ENCODE measurements at places on chromosomes 4 and X.
A peak's percentile ranks its signal among the peaks of the same experiment; 100 is the strongest.

DNA sequence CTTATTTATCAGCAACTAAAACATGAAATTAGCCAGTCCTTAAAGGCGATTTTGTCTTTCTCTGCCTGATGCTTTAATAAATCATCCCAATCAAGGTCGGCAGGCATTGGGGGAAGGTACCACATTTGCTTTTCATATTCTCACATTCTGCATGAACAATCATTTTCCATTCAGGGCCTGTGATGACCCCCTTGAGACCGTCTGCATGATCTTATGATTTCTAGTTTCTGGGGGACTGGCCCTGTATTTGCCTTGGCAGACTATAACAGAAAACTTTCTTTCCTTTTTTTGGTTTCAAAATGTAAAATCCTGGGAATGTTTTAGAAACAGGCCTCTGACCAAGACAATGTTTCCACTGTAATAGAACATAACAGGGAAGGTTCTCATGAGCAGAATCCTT, 296.8 kb downstream of the IDS start:
- DNase-seq = no peak

GRCh38 chr4:102867278-102868152, 1.3 kb upstream of the CISD2 start:
- DNase-seq = peak; percentile 5

GRCh38 chrX:17377091-17377717, 2.2 kb downstream of the NHS start:
- DNase-seq = peak; percentile 88

GRCh38 chr4:8048856-8049676, 109.4 kb upstream of the AFAP1 start:
- peak; percentile 49 for DNase-seq

DNA sequence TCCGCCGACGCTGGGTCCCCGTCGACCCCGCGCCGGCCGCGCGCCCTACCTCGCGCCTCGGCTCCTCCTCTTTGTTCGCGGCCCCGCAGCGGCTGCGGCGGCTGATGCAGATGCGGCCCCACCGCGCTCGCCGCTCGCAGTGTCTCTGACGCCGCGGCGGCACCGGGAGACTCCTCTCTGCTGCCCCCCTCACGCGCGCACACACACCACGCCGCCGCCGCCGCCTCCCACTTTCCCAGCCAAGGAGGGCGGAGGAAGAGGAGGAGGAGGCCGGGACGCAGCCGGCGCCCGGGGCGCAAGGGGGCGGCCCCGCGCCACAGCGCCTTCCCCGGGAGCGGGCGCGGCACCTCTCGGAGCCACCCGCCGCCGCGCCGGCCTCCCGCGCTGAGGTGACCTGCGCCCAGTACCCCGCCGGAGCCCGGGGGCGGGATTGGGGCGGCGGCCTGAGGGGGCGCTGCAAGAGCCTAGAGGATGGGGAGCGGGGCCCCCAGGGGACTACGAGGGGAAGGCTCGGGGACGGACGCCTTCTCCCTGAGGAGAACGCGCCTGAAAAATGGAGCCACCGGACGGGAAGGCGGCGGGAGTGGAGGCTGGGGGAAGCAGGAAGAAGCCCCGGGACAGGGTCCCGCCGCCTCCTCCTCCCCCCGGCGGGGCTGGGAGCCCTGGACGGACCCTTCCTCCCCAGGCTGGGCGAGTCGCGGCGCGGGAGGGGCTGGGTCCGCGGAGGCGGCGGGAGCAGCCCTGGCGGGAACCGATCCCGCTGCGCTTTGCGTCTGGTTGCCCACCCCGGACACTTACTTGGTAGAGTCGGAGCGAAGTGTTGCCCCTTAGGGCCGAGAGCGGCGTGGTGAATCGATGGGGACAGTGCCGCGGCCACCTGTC, at the start of gene SH3RF1:
Gene SH3RF1, minus strand, starts transcription at position 147 of the 882 bp plus-strand sequence. CDS start 1,744 bp downstream, outside the sequence.
- DNase-seq = peak; percentile 91

DNA sequence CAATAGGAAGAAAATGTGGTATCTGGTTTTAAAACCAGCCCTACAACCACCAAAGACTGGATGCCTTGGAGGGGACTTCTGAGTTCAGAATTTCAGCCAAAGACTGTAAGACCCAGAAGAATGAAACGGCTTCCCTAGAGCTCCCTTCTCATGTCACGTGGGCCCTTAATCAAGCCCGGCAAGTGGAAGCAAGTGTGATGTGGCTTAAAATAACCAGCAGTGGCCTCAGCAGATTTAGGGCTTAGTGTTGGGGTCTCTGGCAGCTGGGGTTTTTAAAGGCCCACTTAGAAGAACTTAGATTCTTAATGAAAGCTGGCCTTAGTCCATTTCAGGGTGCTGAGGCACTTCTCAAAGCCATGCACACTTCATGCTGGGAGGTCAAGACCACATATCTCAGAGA, 111.2 kb upstream of the TBC1D9 start:
- no peak for DNase-seq

GRCh38 chrX:136344320-136344719, 43.6 kb downstream of the ADGRG4 start:
- DNase-seq = no peak

DNA sequence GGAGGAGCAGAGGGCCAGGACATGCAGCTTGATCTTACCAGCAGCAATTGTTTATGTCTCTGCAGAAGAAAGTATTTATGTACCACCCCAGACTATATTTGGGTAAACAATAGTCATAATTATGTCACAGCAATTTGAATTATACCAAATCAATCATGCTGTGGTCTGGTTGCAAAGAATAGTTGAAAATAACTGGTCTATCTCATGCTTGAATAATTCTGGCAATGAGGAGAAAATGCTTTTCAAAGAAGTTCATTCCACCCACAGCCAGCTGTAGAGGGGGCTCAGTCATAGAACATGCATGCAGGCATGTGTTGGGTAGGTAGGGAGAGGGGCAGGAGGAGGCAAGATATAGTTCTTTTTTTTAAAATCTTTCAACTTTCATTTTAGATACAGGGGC, 399.2 kb downstream of the IL15 start:
- no peak for DNase-seq

GRCh38 chr4:89708903-89709421, 128.0 kb downstream of the SNCA start:
- DNase-seq = peak; percentile 67

DNA sequence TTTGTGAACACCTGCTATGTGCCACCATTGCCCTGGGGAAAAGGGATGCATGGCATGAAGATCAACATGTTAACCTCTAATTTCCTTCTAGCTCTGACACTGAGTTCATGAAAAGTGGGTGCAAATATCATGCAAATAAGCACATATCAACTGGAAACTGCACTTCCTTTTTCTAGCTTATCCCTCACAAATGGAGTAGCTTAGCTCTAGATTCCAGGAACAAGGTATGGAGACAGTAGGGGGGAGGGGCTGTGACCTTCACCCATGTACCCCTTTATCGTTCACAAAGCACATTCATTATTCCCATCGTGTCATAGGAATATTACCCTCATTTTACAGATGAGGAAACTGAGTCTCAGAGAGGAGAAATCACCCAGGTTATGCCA, 37.4 kb downstream of the STARD8 start:
- DNase-seq = no peak

Data from NCI-H69 (cell line).